ENCODE measurements at places on chromosomes 12 and 14.
A peak's percentile ranks its signal among the peaks of the same experiment; 100 is the strongest.

DNA sequence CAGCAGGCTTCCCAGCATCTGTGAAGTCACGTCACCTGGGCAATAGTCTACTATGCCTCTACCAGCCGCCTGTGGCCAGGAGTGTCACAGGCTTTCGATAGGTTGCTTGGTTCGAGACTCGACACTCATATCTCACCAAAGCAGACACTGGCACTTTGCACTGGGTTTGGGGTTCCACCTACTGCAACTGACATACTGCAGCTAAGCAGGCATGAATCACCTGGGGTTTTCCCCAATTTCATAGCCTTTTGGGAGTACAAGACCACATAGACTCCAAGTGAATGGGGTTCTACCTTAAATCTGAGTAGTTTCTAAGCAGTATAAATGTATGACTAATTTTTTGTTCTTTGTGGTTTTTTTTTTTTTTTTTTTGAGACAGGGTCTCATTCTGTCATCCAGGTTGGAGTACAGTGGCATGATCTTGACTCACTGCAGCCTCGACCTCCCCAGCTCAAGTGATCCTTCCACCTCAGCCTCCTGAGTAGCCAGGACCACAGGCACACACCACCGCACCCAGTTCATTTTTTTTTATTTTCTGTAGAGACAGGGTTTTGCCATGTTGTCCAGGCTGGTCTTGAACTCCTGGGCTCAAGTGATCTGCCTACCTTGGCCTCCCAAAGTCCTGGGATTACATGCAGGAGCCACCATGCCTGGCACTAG, 32.1 kb downstream of the DMAC2L start:
- no peak for DNase-seq

DNA sequence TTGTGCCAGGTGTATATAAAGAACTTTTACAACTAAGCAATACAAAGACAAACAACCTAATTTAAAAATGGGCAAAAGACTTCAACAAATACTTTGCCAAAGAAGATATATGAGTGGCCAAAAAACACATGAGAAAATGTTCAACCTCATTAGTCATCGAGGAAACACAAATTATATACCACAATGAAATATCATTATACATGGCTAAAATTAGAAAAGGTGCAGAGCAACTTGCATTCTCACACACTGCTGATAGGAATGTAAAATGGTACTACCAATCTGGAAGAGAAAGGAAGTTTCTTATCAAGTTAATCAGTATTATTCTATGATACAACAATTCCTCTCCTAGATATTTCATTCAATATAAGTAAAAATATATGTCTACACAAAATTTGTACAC, 131.6 kb upstream of the FRMD6 start:
- no peak for DNase-seq

GRCh38 chr12:61915420-61915819, 344.8 kb upstream of the USP15 start:
- DNase-seq = no peak

GRCh38 chr14:60189923-60190840, 25.0 kb upstream of the DHRS7 start:
- no peak for DNase-seq

- DNase-seq = peak; percentile 73
Measured at GRCh38 chr14:68788996-68789820, 3.7 kb downstream of the ZFP36L1 start.

All from stimulated activated CD8-positive, alpha-beta memory T cell treated with anti-CD3 and anti-CD28 coated beads, Interleukin-2, amount 100 ng/mL, for 1 hour (primary cell).